NCI-H187 treated with DMSO at 0.1 percent for 48 hours (cell line): ENCODE measurements at places on chromosomes 13 and 19.

DNA sequence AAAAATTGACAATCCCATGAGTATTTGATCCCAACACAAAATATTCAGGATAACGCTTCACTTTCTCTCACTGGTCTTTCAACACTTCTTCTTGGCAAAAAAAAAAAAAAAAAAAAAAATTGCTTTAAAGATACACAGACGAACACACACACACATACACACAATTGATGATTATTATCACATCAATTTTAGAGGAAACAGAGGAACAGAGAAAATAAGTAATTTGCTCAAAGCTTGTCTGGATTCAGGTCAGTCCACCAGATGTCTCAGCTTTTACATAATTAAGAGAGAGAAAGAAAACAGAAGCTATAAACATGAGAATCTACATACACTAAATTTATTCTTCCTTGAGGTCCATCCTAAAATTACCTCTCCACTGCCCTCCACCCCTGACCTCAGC lies 183.4 kb downstream of the MZT1 start:
- no peak for DNase-seq

DNA sequence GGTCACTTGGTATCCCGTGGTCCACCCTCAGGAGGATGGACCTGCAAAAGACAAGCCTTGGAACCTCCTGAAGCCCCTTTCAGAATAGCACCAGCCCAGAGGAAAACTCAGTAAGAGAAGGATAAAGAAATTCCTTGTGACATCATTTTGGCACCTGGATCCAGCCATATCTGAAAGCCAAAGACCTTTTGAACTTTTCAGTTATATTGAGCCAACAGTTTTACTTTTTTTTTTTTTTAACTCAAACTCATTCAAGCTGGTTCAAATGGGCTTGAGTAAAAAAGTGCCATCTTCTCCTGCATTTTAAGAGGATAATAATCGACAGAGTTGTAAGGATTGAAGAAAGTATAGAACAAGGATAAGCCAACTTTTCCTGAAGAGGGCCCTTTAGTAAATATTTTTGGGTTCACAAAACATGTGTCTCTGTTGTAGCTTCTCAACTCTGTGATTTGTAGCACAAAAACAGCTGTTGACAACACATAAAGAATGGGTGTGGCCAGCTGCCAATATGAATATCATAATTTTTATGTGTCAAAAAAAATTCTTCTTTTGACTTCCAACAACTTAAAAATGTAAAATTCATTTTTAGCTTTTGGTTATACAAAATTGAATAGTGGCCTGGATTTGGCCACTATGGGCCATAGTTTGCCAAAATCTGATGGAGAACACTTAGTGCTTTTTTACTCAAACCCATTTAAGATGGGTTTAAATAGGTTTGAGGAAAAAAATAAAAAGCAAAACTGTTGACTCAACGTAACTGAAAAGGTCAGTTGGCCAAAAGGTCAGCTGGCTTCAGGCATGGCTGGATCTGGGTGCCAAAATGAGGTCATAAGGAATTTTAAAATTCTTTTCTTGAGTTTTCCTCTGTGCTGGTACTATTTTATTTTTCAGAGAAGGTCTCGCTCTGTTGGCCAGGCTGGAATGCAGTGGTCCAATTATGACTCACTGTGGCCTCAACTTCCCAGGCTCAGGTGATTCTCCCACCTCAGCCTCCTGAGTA lies 50.7 kb downstream of the ACSBG2 start:
- DNase-seq, result no peak

- no peak for DNase-seq
Measured at GRCh38 chr13:84661718-84662117, 779.4 kb upstream of the SLITRK1 start.

- DNase-seq, result no peak
Measured at GRCh38 chr13:109976206-109976997, 190.0 kb upstream of the IRS2 start.

DNA sequence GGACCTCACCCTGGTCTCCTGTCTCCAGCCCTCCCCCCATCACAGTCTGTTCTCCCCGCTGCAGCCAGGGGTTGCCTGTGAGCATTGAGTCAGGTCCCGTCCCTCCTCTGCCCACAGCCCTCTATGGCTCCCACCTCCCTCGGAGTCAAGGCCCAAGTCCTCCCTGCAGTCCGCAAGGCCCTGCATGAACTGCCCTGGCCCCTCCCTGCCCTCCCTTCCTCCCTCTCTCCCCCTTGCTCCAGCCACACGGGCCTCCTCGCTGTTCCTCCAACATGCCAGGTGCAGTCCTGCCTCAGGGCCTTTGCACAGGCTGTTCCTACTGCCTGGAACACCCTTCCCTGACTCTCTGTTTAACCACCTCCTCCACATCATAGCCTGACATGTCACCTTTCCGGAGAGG lies 2.8 kb downstream of the TINCR start:
- no peak for DNase-seq

DNA sequence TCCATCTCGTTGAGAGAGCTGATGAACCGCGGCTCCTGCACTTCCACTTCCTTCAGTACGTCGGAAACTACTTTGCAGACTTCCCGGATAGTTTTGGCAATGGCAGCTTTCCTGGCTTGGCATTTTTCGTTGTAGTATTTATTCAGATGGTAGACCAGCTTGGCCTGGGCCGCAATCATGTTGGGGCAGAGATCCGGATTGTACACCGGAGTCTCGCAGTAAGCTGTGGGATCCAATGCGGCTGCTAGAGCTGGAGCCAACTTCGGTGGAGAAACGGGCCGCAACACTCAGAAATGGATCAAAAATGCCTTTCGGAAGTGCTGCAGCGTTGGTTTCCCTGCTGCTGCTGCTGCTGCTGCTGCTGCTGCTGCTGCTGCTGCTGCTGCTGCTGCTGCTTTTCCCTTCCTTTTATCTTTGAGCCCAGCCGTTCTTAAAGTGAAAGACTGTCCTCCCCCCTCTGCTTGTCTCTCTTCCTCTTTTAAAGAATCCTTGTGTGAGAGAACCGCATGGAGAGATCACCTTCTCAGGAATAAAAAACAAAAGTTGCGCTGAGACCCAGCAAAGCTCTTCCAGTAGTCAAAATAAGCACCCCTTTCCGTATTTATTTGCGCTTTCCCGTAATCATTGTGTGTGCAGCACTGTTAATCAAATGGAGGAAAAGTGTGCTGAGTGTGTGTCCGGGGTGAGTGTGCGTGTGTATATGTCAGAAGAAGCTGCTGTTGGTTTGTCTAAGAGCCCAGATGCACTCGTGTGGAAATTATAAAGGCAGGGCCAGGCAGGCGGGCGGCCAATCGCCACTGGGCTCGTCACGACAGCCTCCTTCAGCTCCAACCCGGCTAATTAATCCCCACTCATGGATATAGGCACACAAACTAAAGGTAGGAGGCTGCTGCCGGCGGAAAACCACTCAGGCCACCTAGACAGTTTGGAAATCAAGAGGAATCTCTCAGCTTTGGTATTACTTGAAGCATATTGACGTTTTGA lies at the start of gene MAB21L1:
Gene MAB21L1, minus strand, starts transcription at position 730 of the 984 bp plus-strand sequence. Its CDS starts 551 bp downstream, at position 179.
- DNase-seq, result peak; percentile 47

GRCh38 chr19:38743394-38744297 lies 628 bp downstream of the CAPN12 start:
- no peak for DNase-seq

GRCh38 chr13:92042522-92042921 lies 644.1 kb downstream of the GPC5 start:
- no peak for DNase-seq
